ENCODE measurements at places on chromosomes 7 and 10.

- DNase-seq: no peak
Observed at GRCh38 chr10:103445767-103446567, 6.2 kb downstream of the CALHM2 start.

- no peak for DNase-seq
Observed at GRCh38 chr7:25996006-25996408, 156.0 kb upstream of the NFE2L3 start.

- no peak for DNase-seq
Observed at GRCh38 chr7:105156731-105157130, 142.7 kb downstream of the KMT2E start.

GRCh38 chr7:30645661-30646060, 36.6 kb downstream of the CRHR2 start:
- no peak for DNase-seq

DNA sequence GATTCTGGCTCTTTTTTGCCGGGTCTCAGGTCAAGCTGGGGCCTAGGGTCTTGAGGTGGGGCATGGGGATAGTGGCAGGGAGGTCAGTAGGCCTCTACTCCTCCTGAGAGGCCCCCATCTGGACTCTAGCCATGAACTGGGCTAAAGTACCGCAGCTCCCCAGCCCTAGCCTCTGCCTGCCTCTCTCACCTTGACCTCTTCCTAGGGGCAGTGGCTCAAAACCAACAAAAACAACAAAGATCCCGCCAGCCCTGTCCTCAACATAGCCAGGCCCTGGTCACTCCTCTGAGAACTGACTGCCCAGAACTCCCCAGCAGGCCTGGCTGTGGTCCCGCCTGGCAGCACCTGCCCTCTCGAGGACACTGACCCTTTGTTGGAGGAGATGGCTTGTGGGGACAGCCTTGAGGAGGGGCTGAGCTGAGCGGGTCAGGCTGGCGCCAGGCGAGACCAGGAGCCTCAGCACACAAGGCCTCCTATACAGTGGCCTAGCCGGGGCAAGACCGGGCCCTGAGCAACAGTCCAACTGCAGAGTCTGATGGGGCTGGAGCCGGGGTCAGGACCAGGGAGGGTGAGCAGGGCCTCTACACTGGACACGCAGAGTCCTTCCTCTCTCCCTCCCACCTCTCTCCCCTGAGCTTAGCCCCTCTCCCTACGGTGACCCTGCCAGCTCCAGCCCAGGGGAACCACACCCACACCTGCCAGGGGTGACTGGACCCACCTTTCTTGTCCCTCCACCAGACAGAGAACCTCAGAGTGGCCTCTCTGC, 11.6 kb upstream of the PPIF start:
- no peak for DNase-seq

- no peak for DNase-seq
Observed at GRCh38 chr10:79250259-79250658, 97.0 kb upstream of the PPIF start.

DNA sequence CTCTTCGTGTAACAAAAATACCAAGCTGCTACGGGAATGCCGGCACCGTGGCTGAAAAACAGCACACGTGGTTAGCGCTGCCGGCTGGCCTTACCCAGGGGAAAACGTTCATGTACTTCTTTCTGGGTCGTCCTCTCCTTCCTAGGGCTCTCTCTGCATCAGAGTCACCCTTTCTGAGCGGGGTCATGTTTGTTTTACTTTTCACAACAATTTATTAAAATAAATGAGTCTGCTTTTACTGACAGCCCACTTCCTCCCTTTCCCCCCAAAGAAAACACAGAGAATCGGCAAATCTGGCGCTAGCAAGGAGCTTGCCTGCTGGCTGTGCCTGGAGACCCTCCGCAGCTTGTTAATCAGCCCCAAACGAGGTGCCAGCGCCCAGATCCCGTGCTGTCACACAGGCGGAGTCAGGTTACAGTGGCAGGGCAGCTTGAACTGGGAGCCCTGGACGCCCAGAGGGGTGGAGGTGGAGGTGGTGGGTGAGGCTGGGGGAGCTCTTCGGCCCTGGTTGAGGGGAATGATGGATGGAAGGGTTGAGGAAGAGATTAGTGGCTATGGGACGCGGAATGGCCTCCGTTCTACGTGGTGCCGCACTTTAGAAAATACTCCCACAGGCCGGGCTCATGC, 162.2 kb upstream of the TNS3 start:
- DNase-seq: no peak

DNA sequence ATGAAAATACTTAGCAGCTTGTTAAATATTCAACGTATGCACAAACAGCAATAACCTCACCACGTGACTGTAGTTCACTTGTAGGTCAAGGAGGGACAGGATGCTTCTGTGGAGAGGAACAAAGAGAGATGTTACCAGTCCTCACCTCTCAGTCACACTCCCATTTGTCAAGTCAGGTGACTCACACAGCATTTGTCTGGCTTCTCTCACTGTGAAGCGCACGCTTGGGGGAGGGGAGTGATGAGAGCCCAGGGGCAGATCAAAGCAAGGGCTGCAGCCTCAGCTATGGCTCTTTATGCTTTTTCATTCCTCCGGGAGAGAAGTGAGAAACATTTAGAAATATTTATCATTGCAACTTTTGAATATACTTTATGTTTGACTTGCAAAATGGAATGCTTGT, 2.9 kb upstream of the RBM20 start:
- no peak for DNase-seq

GRCh38 chr7:47433564-47433895, 148.4 kb downstream of the TNS3 start:
- no peak for DNase-seq
